ENCODE measurements at places on chromosomes 5 and 9.
A peak's percentile ranks its signal among the peaks of the same experiment; 100 is the strongest.

- no peak for DNase-seq
Observed at GRCh38 chr5:122172207-122172606, 42.9 kb downstream of the ZNF474 start.

DNA sequence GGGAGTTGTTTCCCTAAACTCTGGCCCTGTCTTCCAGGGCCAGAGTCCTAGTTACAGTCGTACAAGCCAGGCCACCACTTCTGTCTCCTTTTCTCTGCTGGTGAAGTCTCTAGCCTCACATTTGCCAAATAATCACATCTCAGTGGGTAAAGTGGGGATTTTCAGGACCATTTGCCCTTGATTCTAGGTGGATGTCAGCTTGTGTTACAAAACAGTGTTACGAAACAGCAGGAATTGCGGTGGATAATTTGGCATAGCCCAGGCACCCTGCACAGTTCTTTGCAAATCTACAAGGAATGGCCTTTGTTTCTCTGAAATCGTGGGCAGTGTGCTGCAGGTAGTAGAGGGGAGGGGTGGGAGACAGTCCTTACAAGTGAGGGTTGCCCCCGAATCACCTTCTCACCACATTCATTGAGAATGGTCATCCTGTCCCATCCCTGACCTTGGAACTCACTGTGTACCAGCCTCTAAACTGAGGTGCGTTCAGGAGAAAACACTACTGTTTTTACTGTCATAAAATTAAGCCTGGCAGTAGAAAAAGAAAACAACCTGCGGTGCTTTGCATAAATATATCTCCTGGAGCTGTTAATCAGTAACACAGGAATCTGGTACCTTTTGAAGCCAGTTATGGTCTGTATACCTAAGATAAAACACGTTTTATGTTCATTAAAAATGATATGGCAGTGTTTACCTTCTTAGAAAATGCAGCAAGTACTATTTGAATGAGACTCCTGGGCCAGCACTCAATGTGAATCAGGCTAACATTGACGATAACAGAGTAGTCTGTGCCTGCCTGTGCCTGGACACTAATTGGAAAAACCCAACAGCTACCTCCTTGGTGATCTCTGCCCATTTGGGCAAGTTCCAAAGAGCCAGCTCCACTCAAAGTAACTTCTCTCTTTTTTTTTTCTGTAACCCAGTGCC lies 44.3 kb downstream of the CYSTM1 start:
- no peak for DNase-seq

DNA sequence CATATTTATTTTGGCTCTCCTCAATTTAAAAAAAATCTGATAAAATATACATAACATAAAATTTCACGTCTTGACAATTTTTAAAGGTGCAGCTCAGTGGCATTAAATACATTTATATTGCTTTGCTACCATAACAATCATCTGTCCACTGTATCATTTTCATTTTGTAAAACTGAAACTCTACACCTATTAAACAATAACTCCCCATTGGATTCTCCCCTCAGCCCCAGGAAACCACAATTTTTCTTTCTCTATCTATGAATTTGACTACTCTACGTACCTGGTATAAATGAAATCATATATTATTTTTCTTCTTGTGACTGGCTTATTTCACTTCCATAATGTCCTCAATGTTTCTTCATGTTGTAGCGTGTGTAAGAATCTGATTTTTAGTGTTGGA lies 563.5 kb downstream of the PRR16 start:
- DNase-seq, result no peak

GRCh38 chr5:72558383-72558782 lies 51.2 kb upstream of the ZNF366 start:
- no peak for DNase-seq

DNA sequence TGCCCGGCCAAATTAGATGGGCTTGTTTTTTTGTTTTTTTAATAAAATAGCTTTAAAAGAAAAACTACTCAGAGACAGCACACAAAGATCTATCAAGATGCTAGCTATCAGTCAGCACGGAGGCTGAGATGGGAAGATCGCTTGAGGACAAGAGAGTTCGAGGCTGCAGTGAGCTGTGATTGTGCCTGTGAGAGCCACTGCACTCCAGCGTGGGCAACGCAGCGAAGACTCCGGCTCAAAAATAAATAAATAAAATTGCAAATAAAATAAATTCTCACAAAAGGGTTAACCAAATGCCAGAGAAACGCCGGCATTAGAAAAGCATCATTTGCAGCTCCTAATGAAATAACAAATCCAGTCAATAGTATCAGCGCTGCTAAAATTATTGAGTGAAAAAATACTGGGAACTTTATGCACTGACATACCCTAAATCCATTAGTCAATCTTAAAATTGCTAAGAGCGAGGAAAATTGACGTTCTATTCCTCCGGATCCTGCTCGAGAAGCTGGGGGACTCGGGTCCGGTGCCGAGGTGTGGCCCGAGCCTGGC lies 681 bp downstream of the CPLANE1 start:
- DNase-seq, result peak; percentile 14

DNA sequence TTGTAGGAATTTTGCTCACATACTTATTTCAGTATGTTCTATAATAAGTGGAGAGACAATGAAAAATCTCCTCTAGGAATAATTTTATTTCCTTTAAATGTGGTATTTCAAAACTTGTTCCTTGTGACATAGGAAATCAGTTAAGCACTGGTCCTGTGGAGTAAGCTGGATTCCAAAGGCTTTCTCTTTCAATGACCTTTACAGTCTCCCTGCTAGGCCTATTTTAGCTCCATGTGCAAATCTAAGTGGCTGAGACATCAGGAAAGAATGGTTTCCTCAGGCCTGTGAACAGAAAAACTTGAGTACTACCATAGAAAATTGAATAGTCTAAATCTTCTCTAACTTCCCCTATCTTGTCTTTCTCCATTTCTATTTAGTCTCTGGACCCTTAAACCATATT lies 514.2 kb upstream of the TLE4 start:
- no peak for DNase-seq

DNA sequence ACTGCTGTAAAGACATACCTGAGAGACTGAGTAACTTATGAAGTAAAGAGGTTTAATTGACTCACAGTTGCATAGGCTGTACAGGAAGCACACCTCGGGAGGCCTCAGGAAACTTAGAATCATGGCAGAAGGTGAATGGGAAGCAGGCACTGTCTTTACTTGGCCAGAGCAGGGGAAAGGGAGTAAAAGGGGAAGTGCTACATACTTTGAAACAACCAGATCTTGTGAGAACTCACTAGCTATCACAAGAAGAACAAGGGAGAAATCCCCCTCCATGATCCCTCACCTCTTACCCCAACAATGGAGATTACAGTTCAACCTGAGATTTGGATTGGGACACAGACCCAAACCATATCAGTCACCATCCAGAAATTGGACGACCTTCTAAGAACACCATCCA lies 1285.8 kb upstream of the CDH9 start:
- no peak for DNase-seq

GRCh38 chr5:80941496-80941895 lies 18.7 kb upstream of the RASGRF2 start:
- DNase-seq, result no peak

DNA sequence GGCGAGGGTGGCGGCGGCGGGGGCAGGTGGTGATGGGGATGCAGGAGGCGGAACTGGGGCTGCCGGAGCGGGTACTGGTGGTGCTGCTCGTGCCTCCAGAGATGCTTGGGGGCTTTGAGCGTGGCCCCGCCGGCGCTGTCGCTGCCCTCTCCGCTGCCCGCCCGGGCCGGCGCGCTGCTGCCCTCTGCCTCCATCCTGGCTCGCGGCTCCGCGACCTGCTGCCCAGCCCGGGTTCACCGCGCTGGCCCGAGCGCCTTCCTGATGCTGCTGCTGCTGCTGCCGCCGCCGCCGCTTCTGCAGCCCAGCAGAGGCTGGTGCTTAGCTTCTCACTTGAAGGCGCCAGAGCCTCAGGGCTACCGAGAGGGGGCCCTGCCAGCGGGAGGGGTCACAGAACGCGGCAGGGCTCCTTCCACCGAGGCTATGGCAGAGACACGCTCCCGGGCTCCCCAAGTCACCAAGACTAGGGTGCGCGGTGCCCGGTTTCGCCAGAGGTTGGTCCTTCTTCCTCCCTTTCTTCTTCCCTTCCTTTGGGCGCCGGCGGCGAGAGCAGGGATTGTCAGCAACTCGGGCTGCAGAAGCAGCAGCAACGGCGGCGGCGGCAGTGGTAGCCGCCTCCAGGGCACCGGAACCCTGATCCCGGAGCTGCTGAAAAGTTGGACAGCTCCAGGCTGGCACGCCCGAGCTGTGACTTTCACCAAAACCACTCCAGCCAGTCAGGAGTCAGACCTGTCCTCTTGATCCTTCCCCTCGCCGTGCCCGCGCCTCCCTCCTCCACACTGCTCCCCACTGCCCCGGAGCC lies at the start of gene PDE4D:
TSS of gene PDE4D (minus strand) at position 298 of the 799 bp plus-strand sequence.
- no peak for DNase-seq

- no peak for DNase-seq
Observed at GRCh38 chr5:165757791-165758190, 2252.4 kb downstream of the MAT2B start.

- DNase-seq, result no peak
Observed at GRCh38 chr9:96195541-96195940, 106.4 kb downstream of the HSD17B3 start.

GRCh38 chr5:130874861-130875417 lies 290.1 kb downstream of the HINT1 start:
- no peak for DNase-seq

- peak; percentile 63 for DNase-seq
Observed at GRCh38 chr5:43603344-43604217, 601 bp downstream of the NNT start.

GRCh38 chr9:8014997-8015682 lies 215.6 kb upstream of the DMAC1 start:
- no peak for DNase-seq

DNA sequence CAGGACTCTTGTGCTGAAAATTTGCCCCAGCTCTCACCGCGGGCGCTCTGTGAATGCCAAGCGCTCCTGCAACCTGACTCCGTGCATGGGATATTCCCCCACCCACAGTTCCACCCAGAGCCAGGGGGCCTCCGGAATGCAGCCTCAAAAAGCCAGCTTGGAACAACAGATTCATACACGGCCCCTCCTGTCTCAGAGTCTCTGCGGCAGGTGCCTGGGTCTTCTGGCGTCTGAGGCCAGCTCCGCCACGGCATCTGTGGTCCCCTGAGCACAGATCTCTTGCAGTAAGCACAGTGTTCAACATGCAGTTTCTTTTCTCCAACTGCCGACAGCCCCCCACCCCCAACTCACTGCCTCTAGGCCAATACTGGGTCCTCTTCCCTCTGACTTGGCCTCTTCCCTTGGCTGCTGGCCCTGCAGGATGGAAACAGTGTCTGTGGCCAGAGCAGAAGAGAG lies 355.7 kb upstream of the IRX2 start:
- no peak for DNase-seq

DNA sequence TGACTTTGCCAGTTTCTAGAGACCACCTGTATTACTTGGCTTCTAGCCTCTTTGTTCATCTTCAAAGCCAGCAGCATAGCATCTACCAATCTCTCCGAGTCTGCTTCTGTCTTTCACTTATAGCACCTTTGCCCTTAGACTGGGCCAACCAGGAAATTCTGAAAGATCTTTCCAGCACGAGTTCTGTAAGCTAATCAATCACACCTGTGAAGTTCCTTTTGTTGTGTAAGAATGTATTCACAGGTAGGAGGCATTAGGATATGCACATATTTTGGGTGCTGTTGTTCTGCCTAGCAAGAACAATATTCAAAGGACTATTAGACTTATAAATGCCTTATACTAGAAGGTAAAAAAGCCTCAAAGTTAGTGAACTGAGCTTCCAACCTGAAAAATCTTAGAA lies 232.1 kb downstream of the CDH12 start:
- DNase-seq, result no peak

DNA sequence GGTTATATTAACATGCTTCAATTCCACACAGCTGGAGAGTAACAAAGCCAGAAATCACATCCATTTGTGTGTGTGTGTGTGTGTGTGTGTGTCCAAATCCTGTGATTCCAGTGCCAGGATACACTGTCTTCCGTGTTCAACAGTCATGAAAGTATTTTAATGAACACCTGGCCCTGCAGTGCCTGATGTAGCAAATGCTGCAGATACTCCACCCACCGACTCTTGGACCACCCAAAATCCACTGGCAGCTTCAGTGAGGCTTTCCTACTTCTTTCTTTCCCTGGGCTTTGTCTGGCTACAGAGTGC lies 13.1 kb upstream of the INSYN2B start:
- no peak for DNase-seq

GRCh38 chr5:111998871-111999270 lies 241.9 kb upstream of the NREP start:
- DNase-seq, result no peak

- DNase-seq, result no peak
Observed at GRCh38 chr5:60184606-60185005, 291.1 kb upstream of the PDE4D start.

All from CD4-positive, CD25-positive, alpha-beta regulatory T cell (primary cell).